ENCODE measurements at places on chromosomes 3 and 15.

- DNase-seq: no peak
Measured at GRCh38 chr3:156143136-156143535, 22.8 kb downstream of the KCNAB1 start.

DNA sequence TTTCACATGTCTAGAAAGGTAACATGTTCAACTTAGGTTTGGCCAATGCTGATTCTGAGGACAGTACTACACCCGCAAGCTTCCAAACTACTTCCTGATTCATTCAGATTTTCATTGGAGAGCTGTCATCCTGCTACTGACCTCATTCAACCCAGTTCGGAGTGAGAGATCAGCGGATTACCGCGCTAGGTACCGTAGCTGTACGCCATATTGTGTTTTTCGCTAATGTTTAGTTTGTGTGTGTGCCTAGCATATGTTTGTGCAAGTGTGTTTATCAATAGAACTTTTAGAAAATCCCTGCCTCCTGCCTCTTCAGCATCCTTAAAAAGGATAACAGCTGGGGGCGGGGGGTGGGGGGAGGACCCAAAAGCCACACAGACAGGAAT lies 1.1 kb downstream of the ZBTB20 start:
- DNase-seq: peak; percentile 17

DNA sequence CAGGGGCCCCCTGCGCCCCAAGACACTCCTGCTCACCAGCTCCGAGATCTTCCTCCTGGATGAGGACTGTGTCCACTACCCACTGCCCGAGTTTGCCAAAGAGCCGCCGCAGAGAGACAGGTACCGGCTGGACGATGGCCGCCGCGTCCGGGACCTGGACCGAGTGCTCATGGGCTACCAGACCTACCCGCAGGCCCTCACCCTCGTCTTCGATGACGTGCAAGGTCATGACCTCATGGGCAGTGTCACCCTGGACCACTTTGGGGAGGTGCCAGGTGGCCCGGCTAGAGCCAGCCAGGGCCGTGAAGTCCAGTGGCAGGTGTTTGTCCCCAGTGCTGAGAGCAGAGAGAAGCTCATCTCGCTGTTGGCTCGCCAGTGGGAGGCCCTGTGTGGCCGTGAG lies 3.1 kb upstream of the STAB1 start:
- DNase-seq: no peak

- DNase-seq: no peak
Measured at GRCh38 chr3:177598097-177598833, 401.0 kb upstream of the TBL1XR1 start.

DNA sequence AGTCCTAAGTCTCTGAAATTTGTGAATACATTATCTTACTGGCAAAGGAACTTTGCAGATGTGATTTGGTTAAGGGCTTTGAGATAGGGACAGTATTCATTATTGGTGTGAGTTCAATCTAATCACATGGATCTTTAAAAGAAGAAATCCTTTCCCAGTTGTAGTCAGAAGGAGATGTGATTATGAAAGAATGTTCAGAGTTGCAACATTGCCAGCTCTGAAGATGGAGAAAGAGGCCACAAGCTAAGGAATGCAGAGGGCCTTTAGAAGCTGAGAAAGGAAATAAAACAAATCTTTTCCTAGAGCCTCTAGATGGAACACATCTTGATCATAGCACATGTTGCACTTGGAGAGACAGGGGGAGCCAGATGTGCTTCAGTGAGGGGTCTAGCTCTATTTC lies 27.7 kb upstream of the SIAH2 start:
- no peak for DNase-seq

DNA sequence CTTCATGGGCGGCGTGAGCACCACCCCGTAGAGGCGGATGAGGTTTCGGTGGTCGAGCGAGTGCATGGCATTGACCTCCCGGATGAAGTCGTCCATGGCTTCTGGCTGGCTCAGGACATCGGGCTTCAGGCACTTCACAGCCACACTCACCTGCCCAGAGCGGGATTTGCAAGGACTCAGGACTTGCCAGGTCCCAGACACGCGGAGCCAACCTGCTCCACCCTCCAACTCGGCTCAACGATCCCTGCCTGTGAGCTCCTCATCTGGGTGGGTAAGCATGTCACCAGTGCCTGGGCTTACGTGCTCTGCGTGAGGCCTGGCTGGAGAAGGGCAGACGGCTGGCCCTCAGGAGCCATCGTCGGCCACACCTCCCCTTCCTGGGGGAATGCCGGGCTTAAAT lies 25.2 kb downstream of the TNK2 start:
- no peak for DNase-seq

- no peak for DNase-seq
Measured at GRCh38 chr15:68786753-68787152, 33.9 kb downstream of the ANP32A start.

DNA sequence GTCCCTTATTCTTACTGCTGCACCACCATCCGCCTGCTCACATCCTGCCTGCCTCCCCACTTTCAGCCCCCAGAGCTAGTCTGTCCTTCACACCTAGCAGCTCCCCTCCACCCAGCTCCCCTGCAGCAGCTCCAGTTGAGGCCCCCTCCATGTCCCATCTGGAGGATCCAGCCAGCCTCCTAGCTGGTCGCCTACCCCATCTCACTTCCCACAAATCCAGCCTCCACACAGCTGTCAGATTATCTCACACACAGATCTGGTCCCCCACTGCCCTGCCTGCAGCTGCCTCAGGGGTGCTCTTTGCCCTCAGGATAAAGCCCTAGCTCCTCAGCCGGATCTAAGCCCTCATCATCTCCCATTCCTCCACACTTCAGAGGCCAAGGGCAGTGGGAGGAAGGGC lies 8.8 kb upstream of the SEMA7A start:
- DNase-seq: no peak

- DNase-seq: no peak
Measured at GRCh38 chr3:48776854-48777253, 59.8 kb upstream of the IP6K2 start.

GRCh38 chr15:95292785-95293450 lies 1037.6 kb upstream of the NR2F2 start:
- no peak for DNase-seq

GRCh38 chr3:176286476-176287085 lies 910.7 kb downstream of the TBL1XR1 start:
- no peak for DNase-seq

DNA sequence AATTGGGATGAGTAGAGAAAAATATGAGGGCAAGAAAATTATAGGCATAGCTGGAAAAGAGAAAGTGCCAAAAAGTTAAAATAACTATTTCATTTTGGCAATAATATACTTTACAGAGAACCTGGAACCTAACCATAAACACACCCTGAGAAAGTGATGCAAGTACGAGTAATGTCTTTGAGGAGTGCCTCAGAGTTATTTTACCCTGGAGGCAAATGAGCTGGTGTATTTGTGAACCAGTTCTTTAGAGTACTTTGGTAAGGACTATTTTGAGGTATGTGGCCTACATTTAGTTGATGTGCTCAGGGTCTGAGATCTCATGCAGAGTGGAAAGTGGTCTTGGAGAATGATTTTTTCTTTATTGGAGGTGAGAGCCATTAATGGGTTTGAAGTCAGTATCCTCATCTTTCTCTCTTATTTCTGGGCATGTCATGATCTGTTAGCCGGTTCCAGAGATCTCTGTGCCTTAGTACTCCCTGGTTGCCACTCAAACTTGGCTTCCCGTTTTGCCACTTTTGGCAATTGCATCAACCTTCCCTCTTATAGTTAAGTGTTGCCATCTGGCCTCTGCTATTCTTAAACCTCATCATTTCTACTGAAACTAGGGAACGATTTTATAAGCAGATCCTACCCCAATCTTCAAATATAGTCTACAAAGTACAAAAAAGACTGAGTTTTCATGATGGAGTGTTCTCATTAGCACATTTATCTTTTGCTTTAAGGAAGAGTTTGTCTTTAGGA lies 145.7 kb downstream of the EPHA6 start:
- DNase-seq: no peak

- DNase-seq: no peak
Measured at GRCh38 chr3:13053420-13053819, 19.8 kb downstream of the IQSEC1 start.

GRCh38 chr3:153138276-153139210 lies 23.5 kb upstream of the RAP2B start:
- peak; percentile 46 for DNase-seq

DNA sequence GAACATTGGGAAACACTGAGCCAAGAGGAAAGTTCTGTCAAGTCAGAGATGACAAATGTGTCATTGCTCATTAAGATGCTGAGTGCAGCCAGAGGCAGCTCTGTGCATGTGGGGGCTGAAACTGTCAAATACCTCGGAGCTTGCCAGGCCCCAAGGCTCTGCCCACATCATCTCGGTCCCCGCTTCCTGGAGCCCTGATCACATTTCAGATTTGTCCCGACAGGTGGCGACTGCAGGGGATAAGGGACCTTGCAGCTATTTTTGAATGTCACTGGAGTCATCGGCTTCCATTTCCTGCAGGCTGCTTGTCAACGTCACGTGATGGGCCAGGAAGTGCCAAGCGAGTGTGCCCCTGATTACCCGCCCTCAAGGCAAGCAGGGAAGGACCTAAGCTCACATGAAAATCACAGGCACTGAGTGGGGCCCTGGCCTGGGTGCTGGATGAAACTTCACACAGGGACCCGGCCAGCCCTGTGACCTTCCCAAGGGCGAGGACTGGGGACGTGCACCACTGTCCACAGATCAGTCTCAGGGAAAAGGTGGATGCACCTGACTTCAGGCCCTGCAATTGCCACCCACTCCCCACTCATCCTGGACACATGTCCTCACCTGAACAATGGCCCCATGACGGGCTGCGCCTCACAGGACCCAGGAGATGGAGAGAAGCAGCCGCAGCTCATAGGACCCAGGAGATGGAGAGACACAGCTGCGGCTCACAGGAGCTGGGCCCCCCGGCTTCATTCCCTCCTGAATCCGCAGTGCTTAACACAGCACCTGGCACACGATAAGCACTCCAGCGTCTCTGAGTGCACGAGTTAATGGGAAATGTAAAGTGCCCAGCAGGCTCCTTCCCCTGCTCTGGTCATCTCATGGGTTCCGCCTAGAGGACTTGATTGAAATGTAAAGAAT lies 73.4 kb downstream of the NUP210 start:
- DNase-seq: no peak

GRCh38 chr15:71780115-71780976 lies 30.0 kb upstream of the NR2E3 start:
- peak; percentile 44 for DNase-seq

GRCh38 chr3:108415661-108416060 lies 94.7 kb downstream of the MYH15 start:
- no peak for DNase-seq

GRCh38 chr3:10508235-10508618 lies 2.8 kb upstream of the ATP2B2 start:
- no peak for DNase-seq

- DNase-seq: no peak
Measured at GRCh38 chr3:67028001-67028784, 30.1 kb downstream of the KBTBD8 start.

DNA sequence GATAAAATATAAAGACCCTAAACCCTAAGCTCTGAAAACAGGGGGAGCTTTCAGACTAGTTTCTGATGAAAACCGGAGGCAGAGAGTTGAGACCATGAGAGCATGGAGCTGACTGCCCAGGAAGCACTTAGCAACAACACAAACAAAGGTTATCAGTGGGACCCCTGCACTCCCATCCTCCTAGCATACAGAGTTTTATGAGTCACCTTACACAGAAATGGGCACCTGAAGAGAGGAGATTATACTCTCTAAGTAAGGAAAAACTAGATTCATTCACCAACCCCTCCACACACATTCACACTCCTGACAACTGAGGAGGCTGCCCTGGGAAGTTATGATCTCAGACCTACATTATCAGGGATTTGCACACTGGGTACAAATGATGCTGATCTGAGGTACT lies 261.7 kb downstream of the ULK4 start:
- no peak for DNase-seq

GRCh38 chr15:26628879-26629529 lies 143.9 kb downstream of the GABRB3 start:
- DNase-seq: no peak

DNA sequence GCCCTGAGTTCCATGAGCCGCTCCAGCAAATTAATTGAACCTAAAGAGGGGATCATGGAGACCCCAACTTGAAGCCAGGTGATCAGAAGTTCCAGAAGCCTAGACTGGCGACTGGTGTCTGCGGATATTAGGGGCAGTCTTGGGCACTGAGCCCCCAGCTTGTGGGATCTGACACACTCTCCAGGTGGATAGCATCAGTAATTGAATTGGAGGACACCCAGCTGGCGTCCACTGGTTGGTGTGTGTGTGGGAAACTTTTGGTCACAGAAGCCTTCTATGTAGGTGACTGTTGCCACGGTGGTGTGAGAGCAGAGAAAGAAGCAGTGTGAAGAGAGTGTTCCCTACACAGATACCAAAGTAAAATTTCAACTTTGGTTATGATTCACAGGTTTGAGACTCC lies 106.0 kb upstream of the ADPGK start:
- DNase-seq: no peak

GRCh38 chr3:172705170-172705569 lies 5.7 kb downstream of the NCEH1 start:
- no peak for DNase-seq

GRCh38 chr3:116020495-116020894 lies 397.2 kb downstream of the GAP43 start:
- peak; percentile 67 for DNase-seq

DNA sequence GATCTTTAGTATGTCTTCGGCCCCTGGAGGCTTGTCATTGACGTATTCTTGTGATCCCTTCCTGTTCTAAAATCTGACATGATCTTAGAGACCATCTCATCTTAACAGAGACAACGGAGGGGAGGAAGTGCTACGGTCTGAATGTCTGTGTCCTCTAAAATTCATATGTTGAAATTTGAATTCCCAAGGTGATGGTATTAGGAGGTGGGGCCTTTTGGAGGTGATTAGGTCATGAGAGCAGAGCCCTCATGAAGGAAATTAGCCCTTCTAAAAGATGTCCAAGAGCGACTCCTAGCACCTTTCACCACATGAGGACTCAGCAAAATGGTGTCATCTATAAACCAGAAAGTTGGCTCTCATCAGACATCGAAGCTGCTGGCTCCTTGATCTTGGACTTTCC lies 233.2 kb upstream of the CMC1 start:
- no peak for DNase-seq

DNA sequence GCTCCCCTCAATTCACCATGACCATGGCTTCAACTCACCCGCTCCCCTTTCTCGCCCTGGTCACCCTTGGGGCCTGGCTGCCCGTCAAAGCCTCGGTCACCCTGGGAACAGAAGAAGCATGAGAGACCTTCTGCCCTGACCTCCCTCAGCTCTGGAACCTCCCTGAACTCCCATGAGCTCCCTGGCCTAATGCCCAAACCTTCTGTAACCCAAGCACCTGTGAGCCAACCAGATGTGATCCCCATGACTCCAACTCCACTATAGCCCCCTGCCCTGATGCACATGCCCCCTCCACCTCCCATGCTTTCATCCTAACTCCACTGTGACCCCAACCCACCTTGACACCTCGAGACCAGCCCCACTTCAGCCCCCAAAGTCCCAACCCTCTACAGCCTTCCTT lies 3.5 kb upstream of the UCN2 start:
- no peak for DNase-seq

DNA sequence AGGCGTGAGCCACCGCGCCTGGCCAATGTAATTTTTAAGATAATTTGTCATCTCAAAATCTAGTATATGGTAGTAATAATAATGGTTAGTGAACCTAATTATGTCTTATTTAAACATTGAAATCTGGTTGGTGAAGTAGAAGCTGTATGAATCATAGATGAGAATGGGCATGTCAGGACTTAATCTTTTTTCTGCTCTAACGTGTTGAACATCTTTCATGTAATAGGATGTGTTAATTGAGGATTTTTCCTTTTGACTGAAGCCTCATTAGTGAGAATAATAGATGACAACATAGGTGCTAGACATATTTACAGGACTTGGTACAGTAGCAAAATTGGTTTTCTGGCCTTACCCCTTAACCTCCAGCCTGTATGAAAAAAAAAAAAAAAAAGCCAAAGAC lies 835.6 kb downstream of the IGSF11 start:
- no peak for DNase-seq

GRCh38 chr15:58269455-58270414 lies 131.6 kb downstream of the AQP9 start:
- DNase-seq: peak; percentile 10
